ENCODE measurements at places on chromosomes 4 and X.

DNA sequence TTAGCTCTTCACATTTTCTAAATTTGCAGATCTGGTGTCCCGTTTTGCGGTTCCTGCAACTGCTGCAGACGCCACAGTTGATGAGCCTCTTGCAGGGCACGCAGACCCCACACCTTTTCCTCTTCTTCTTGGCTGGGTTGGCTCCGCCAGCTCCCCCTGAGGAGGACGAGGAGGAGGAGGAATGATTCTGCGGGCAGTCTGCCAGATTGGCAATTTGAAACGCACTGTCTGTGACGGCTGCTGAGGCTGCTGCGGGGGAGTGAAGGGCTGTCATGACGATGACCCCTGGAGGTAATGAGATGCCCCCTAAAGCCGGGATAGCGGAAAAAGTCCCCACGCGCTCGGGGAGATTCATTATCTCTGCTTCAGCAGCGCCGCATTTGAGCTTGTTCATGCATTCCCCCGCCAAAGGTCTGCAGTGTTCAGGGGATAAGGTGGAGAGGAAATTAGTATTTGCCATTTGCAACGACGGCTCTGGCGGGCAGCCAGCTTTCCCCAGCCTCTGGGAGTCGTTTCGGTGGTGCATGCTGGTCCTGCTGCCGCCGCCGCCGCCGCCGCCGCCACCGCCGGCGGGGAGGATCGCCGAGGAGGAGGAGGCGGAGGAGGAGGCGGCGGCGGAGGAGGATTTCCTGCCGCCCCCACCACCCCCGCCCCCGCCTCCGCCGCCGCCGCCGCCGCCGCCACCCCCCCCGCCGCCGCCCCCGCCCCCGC is 3.8 kb downstream of the CXXC4 start:
- no peak for DNase-seq

- no peak for DNase-seq
Measured at GRCh38 chr4:147550626-147551246, 66.5 kb upstream of the TMEM184C start.

GRCh38 chrX:78693012-78693411 is 33.9 kb upstream of the RTL3 start:
- DNase-seq: no peak

DNA sequence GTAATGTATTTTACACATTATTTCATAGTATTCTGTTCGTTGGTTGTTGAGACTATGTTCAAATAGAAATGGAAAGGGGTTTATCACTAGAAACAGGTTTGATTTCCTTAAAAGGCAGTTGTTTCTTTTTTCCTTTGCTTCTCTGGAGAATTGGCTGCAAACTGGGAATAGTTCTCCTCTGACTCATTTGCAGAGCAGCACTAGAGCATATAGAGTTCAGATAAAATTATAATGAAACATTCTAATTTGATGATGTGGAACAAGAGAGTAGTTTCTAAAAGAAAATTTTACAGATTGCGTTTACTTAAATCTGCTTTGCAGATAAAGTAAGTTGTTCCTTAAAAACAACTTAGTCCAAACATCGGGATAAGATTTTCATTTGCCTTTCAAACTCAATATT is 29.7 kb downstream of the SYNPO2 start:
- DNase-seq: no peak

DNA sequence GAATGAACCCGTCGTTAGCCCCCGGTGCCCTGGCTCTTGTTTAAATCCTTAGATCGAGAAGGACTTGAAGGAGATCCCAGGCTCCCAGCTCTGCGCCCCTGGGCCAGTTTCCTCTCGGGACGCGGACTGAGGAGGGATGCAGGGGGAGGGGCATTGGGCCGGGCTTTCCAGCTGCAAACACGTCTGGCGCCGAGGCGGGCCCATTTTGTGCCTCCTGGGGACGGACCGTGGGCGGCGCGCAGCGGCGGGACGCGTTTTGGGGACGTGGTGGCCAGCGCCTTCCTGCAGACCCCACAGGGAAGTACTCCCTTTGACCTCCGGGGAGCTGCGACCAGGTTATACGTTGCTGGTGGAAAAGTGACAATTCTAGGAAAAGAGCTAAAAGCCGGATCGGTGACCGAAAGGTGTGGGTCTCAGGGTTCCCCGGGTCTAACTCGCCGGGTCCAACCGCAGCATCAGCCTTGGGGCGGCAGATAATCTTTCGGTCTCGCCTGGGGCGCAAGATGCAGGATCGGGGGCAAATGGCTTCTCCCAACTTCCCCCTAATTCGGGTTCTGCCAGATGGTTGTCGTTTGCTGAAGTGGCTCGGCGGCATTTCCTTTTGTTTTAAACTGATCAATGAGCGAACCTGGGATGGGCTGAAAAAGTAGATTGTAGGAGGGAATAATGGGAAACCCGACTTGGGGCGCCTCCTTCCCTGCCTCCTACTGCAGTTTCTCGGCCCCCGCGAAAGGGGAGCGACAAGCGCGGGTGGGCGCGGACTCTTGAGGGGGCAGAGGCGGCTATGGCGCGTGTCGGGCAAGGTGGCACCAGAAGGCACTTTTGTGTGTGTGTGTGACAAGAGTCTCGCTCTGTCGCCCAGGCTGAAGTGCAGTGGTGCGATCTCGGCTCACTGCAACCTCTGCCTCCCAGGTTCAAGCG is 2.9 kb downstream of the PDGFRA start:
- no peak for DNase-seq

- DNase-seq: no peak
Measured at GRCh38 chr4:18007625-18008024, 13.9 kb downstream of the LCORL start.

- DNase-seq: no peak
Measured at GRCh38 chr4:81030061-81030980, at the start of gene BMP3. TSS of gene BMP3 (plus strand) at chr4:81030708. CDS start at chr4:81031285, 577 bp downstream.

- no peak for DNase-seq
Measured at GRCh38 chrX:69069086-69069445, 96.2 kb downstream of the PJA1 start.

- no peak for DNase-seq
Measured at GRCh38 chrX:47184486-47184885, 9.1 kb upstream of the UBA1 start.

GRCh38 chrX:102651242-102652011 is at the start of gene GPRASP1:
TSS of gene GPRASP1 (plus strand) at chrX:102651483. CDS start at chrX:102653914, 2,431 bp downstream.
- no peak for DNase-seq

GRCh38 chr4:100926039-100926717 is 408.4 kb upstream of the EMCN start:
- no peak for DNase-seq

DNA sequence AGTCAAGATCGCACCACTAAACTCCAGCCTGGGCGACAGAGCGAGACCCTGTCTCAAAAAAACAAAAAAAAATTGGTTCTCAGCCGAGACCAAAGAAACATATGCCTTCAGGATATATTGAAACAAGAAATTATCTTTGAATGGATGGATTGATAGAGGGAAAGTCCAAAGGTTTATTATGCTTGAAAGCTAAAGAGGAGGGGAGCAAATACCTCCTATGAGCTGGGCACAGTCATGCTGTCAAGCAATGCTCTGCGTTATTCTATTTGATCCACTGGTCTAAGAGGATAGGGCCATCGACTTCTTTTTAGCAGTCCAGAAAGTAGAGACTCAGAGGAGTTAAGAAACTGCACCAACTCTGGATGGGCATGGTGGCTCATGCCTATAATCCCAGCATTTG is 85.9 kb upstream of the SLC34A2 start:
- no peak for DNase-seq

- no peak for DNase-seq
Measured at GRCh38 chrX:23559975-23560374, 107.3 kb upstream of the PRDX4 start.

- DNase-seq: no peak
Measured at GRCh38 chr4:38859501-38859900, 2.9 kb upstream of the TLR6 start.

DNA sequence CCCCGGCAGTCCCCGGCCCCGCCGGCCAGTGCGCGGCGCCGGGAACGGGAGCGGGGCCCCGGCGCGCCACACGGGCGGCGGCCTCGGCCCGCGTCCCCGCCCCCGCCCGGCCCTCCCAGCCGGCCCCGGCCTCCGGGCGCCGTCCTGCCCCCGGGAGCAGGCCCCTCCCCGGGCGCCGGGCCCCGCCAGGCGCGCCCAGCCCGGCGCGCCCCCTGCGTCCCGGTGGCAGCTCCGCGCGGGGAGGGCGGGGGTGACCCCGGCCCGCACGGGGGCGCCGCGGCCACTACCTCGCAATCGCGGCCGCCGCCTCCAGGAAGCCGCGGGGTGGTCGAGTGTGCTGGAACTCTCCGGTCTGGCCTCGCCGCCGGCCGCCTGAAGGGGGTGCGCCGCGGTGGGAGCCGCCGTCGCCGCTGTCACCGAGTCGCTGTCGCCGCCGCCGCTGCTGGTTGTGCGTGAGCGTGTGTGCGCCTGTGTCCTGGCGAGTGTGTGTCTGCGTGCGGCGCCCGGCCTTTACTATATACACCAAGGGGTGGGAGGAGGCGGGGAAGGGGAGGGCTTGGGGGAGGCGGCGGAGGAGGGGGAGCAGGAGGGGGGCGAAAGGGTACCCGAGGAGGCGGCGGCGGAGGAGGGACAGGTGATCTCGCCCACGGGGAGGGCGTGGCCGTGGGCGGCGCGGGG is at the start of gene RAI2:
TSS of gene RAI2 (minus strand) at position 488 of the 678 bp plus-strand sequence. CDS start 59,288 bp downstream, outside the sequence.
- no peak for DNase-seq

- DNase-seq: no peak
Measured at GRCh38 chr4:106527316-106527715, 158.7 kb upstream of the GIMD1 start.

DNA sequence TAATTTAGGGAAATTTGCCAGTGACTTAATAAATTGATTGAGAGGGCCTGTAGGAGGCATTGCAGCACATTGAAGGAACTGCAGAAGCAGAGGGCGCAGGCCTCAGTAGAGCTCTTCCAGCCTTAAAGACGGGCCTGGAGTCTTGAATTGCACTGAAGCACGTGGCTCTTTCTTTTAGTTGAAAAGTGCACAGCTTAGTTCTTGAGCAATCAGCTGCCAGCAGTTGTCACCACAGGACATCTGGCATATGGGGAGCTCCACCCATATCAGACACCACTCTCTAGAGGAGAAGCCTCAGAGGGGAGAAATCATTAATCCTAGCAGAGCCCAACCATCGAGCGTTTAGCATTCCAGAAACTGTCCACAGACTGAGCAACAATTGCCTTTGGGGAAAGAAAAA is 16.0 kb upstream of the FGF16 start:
- DNase-seq: no peak

GRCh38 chr4:66160606-66161005 is 490.3 kb upstream of the EPHA5 start:
- DNase-seq: no peak
